A673 (cell line): ENCODE measurements at places on chromosomes 1 and 21.

DNA sequence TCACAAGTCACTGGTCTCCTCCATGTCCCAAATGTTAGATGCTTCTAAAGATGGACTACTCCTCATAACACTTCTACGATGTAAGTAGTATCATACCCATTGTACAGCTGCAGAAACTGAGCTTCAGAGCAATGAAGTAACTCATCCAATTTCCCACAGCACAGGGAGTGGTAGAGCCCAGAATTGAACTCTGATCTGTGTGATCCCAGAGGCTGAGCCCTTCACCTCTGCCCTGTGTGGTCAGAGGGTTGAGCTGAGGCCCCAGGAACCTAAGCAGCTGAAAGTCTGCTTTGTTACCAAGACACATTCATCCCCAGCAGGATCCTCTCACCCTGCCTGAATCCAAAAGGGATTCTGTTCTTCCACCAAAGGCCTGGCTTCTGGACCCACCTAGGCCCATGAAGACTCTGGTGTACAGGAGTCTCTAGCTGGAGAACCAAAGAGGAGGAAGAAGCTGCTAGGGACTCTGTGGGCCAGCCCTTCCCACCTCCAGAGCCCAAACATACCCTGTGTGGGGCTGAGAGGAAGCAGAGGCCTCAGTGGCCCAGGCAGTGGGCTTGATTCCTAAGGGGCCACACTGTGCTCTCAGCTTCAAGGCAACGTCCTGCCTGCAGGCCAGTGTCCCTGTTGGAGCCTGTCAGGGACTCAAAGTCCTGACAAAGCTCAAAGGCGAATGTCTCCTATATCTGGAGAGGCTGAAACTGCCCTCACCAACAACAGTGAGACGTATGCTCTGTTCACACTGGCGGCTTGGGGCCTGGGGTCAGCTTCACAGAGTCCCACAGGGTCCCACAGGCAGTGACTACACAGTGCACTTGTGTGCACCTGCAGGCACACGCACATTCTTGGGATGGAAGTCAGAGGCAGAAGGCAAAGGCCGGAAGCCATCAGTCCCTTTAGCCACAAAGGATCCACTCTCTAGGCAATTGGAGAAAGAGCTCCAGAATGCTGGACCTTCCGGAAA lies 40.4 kb upstream of the SLC30A1 start:
- no peak for DNase-seq

DNA sequence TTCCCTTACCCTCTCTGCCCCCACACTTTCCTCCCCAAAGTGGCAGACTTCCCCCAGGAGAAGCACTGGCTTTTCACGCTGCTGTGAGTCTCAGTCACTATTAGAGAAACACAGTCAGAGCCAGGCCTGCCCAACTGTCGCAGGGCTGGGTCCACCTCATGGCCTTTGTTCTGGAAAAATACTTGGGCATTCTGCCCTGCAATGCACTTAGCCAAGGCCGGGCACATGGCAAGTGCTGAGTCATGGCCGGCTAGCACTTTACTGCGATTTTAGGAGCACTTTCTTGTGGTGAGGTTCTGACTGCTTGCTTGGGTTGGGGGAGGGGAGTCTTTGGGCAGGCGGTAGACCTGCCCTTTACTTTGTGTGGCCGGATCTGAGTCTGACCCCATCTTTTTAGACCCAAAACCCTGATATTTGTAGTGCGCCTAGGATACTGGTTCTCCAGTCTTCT lies 7.7 kb downstream of the EPHX1 start:
- peak; percentile 29 for DNase-seq

GRCh38 chr1:11531314-11531870 lies 52.4 kb downstream of the DISP3 start:
- DNase-seq: no peak

DNA sequence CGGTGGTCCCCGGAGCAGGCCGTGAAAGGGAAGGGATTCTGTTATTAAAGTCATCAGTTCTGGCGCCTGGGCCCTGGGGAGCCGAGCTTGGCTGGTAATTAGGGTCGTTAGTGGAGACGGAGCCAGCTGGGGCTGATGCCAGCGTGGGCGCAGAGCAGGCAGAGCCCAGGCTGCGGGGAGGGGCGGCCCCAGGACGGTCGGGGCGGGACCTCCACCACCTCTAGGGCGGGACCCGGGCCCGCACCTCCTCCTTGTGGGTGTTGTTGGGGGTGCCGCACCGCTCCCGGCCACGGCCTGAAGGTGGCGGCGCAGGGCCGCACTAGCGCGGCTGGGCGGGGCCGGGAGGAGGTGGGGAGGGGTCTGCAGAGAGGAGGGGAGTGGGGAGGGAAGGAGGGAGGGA lies 470.6 kb downstream of the PTPRU start:
- peak; percentile 94 for DNase-seq

GRCh38 chr1:69787151-69787550 lies 219.4 kb downstream of the LRRC7 start:
- DNase-seq: no peak

- peak; percentile 73 for DNase-seq
These were observed 9.0 kb downstream of the NPPA start for GRCh38 chr1:11838349-11839272.

GRCh38 chr1:171083222-171083621 lies 7.5 kb upstream of the FMO3 start:
- no peak for DNase-seq

- DNase-seq: no peak
These were observed 42.1 kb upstream of the CASZ1 start for GRCh38 chr1:10838541-10838940.

DNA sequence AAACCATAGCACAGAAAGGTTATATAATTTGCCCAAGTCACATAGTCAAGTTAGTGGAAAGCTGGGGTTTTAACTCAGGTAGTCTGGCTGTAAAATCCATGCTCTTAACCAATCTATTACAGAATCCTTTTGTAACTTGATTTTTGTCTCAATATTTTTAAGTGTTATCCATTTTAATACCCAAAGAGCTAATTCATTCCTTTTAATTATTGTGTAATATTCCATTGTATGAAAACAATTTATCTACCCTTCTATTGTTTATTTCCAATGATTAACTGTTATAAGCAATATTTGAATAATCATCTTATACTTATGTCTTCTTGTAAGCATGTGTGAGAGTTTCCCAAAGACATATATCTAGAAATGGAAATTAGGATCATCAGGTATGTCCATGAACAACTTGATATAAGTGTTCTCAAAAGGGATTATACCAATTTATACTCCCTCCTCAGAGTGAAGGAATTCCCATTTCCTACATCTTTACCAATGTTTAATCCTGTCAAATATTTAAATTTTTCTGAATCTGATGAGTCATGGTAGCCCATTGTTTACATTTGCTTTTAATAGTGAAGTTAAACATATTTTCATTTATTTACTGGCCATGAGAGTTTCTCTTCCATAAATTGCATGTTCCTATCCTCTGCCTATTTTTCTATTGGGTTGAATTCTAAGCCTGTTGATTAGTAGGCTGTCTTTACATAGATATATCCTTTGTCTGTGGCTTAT lies 13.9 kb downstream of the TEX50 start:
- no peak for DNase-seq

DNA sequence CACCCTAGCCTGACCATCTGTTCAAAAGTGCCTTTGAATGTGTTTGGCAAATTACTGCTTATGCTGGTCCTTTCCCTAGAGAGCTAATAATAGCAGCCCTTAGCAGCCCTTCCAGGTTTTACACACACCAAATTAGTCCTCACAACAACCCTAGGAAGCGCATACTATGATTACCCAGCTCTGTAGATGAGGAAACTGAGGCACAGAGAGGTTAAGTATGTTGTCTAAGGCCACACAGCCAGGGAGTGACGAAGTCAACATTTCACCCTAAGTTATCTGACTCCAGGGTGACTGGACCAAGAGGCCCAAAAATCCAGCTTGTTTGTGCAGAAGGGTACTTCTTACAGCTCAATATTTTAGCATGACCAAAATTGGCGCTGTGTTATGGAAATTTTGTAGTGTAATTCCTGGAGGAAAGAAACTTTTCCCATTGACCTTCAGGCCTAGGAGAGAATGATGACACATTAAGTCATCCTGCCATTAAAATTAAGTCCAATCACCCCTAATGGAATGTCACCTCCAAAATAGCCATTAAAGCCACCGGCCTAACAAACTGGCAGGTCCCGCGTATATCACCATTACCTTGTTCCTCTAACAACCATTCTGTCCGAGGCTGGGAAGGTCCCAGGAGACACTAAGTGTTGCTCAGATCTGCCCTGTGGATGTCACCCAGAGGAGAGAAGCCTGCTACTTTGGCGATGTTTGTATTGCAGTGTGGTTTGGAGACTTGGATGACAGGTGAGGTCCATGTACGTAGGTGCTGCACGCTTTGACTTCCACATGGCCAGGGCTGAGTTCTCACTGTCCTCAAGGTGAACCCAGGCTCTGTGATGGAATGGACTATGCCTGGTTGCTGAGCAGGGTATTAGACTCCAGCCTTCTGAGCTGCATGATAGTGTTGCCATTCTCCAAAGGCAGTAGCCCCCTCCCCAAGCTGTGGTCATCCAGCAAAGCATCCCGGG lies 258.3 kb downstream of the TOMM20 start:
- DNase-seq: no peak

GRCh38 chr1:2812136-2812535 lies 10.6 kb upstream of the TTC34 start:
- no peak for DNase-seq

- no peak for DNase-seq
These were observed 1.2 kb upstream of the VWA1 start for GRCh38 chr1:1434131-1434823.

DNA sequence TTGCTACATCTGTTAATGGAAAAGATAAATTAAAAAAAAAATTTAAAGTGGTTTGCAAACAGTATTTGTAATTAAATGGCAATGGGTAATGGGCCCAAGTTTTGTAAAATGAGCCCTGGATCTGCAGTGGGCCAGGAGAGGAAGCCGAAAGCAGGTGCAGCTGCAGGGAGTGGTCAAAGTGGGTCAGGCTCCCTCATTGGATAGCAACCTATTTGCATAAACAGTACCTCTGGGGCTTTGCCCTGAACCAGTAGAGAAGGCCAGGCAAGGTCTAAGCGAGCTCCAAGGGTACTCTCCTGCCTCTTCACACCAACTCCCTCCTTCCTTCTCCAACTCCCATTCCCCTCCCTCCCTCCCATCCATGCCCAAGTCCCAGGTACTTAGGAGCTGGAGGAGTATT lies 138.9 kb downstream of the HMGB4 start:
- no peak for DNase-seq

GRCh38 chr1:229762891-229763290 lies 136.8 kb downstream of the URB2 start:
- DNase-seq: no peak

DNA sequence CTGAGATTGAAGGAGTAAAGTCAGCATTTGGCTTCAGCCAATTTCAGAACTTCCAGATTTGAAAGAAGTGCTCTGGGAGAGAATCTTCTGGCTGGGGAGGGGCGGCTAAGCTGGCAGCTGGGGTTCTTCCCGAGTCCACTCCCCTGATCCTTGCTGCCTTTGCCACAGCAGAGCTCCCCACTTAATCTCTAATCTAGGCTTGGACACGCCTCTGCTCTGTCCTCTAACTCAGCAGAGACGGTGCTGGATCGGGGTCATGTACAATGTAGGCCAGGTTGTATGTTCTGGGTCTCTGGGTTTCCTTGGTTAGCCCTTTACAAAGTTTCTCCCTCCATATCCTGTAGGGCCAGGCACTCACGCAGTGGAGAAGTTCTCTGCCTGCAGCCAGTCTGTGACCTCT lies 10.1 kb upstream of the GSTM3 start:
- no peak for DNase-seq

DNA sequence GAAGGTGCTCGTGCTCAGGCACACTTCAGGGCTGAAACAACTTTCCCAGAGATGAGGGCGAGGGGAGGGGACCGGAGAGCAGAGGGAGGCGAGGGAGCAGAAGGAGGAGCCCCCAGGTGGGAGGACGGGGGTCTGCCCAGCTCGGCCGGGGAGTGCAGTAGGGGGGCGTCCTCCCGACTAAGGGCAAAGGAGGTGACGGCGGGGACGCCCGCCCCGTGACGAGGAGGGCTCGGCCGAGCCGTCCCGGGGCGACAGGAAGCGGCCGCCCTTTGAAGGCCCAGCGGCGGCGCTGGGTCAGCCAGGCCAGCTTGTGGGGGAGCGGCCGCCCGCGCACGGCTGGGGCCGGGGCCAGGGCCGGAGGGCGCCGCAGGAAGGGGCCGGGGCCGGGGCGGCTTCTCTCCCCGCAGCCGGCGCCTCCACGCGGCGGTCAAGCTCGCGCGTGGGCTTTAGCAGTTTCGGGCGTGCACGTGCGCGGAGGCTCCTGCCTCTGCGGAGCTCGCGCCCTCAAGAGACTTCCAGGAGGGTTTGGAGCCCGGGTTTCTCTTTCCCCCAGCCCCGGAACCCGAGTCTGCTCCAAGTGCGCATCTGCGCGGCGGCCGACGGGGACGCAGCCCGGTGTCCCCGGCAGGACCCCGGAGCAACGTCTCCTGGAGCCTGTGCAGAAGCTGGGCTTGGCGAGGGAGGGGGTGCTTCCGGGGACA lies 100.8 kb upstream of the SLC45A1 start:
- no peak for DNase-seq

- peak; percentile 47 for DNase-seq
These were observed 143.5 kb downstream of the DMRTA2 start for GRCh38 chr1:50279622-50280330.

DNA sequence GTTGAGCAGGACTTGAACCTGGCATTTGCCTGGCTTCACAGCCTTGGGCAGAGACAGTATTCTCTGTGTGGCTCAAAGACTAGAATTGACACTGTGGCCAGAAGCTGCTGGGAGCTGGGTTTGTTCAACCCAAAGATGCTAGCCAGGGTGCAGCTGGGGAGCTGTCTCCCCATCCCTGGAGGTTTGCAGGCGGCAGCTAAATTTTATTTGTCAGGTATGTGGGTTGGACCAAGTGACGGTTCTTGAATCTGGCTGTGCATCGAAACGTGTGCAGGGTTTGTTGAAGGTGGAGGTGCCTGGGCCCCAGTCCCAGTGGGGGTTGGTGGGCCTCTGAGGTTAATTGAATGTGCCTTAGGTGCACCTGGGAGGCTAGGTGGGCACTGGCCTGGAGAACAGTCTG lies 11.8 kb downstream of the WNT4 start:
- no peak for DNase-seq

DNA sequence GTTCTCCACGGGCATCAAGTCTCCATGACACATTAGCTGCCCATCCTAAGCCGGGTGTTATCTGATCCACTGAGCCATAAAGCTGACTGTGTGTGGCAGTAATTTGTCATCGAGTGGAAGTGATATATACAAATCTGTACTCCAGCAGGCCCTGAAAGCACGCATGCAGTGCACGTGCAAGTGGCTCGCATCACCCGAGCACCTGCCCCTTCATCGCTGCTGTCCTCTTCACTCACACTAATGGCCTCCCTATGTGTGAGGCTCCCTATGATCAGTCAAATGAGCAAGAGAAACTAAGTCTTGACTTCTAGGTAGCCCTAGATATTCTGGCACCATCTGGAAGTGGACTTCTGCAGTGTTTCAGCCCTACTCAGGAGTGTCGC lies 248.6 kb downstream of the MATN1 start:
- no peak for DNase-seq
